ENCODE measurements at places on chromosomes 4 and X.

GRCh38 chr4:46250997-46251396 lies 127.1 kb upstream of the GABRG1 start:
- DNase-seq, result no peak

GRCh38 chr4:112073181-112073580 lies 72.1 kb upstream of the FAM241A start:
- no peak for DNase-seq

- no peak for DNase-seq
Observed at GRCh38 chr4:38489011-38489861, 174.8 kb upstream of the KLF3 start.

- DNase-seq, result no peak
Observed at GRCh38 chr4:4887426-4887825, 28.0 kb downstream of the MSX1 start.

DNA sequence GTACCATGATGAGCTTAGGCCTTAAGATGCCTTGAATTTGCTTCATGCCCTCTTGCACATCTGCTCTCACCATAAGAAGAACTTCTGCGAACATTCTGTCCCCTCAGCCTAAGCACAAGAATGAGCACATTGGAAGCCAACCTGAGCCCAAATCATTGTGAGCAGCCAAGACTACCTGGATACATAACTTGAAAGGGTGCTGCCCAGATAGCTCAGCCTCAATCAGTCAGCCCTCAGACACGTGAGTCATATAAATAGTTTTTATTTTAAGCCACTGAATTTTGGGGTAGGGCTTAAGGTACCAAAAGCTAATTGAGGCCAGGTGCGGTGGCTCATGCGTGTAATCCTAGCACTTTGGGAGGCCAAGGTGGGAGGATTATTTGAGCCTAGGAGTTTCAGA lies 27.5 kb upstream of the BBS12 start:
- DNase-seq, result no peak

GRCh38 chr4:90069151-90069550 lies 58.0 kb upstream of the CCSER1 start:
- no peak for DNase-seq

DNA sequence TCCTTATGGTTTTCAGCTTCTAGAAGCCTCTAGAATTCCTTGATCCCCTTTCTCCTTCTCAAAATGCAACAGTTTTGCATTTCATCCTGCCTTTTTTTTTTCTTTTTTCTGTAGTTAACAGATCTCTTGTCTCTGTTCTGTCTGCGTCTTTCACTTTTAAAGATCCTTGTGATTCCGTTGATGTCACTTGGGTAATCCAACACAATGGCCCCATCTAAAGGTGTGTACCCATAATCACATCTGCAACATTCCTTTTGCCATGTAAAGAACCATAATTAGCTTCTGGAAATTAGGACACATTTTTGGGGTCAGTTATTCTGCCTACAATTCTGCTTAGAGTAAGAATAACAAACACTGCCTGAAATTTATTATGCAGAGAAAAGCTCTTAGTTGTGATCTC lies 1180.9 kb upstream of the ADGRL3 start:
- no peak for DNase-seq

GRCh38 chr4:162700815-162701361 lies 465.8 kb downstream of the NAF1 start:
- DNase-seq, result no peak

DNA sequence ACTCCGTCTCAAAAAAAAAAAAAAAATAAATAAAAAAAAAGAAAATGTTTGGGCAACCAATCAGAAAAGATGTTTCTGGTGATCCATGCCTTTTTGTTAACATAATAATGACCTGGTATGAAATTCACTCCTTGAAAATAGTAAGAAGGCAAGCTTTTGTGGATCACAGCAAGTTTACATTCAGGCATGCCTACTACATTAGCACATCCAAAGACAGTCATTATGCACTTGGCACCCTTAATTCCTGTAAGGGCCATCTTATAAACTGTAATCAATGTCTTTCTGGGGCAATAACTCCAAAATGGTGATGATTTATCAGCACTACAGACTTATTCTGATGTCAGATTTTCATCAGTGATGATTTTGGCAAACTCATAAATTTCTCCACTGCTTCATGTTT lies 1871.6 kb upstream of the AGA start:
- DNase-seq, result no peak

Data from effector memory CD4-positive, alpha-beta T cell (primary cell).